ENCODE measurements at places on chromosomes 7 and 10.

DNA sequence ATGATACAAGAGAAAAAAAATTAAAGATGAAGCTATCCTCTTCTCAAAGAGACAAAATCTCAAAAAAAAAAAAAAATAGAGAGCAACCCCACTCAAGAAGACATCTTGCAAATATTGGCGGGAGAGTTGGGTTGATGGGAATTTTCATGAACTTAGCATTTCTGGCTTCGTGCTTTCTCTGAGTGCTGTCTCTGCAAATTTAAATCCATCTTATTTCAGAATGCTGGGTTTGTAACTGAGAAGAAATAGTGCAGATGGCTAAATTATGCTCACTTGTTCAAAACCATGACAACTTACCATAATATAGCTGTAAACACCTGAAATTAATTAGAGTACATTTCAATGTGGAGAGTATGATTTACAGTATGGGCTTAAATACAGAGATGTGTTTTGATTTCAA is 484.8 kb upstream of the CELF2 start:
- DNase-seq: no peak

DNA sequence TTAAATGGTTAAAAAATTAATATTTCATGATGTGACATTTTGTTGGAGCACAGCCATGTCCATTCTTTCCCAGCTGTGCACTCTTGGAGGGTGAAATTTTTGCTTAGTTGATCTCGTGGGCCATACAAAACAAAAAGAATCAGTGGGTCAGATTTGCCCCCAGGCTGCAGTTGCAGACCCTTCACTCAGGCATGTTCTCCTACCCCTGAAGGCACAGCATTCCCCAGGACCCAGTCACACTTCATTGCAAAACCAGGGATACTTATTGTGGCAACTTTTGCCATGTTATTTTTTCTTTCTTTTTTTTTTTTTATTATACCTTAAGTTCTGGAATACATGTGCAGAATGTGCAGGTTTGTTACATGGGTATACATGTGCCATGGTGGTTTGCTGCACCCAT is 6.0 kb downstream of the TAS2R40 start:
- DNase-seq: no peak

GRCh38 chr10:30188556-30189237 is 129.3 kb upstream of the JCAD start:
- no peak for DNase-seq

GRCh38 chr10:67670401-67670800 is 25.6 kb downstream of the CTNNA3 start:
- no peak for DNase-seq

DNA sequence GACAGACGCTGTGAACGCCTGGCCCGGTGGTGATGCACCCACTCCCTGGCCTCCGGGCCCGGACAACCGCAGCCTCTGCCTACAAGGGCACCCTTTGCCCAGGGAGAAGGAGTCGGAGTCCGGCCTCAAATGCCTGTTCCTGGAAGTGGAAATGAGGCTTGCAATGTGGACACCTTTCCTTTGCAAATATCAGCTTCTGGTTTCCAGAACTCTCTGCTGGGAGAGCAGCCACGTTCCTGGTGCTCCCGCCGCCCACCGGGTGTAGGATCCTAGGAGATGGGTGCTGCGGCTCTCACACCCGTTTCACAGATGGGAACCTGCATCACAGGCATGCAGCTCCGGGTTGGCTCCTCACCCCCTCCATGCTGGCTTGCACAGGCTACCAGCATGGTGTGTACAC is 2.9 kb downstream of the FOXL3 start:
- DNase-seq: no peak

- peak; percentile 7 for DNase-seq
Measured at GRCh38 chr7:100154651-100155491, 3.7 kb downstream of the TRAPPC14 start.

DNA sequence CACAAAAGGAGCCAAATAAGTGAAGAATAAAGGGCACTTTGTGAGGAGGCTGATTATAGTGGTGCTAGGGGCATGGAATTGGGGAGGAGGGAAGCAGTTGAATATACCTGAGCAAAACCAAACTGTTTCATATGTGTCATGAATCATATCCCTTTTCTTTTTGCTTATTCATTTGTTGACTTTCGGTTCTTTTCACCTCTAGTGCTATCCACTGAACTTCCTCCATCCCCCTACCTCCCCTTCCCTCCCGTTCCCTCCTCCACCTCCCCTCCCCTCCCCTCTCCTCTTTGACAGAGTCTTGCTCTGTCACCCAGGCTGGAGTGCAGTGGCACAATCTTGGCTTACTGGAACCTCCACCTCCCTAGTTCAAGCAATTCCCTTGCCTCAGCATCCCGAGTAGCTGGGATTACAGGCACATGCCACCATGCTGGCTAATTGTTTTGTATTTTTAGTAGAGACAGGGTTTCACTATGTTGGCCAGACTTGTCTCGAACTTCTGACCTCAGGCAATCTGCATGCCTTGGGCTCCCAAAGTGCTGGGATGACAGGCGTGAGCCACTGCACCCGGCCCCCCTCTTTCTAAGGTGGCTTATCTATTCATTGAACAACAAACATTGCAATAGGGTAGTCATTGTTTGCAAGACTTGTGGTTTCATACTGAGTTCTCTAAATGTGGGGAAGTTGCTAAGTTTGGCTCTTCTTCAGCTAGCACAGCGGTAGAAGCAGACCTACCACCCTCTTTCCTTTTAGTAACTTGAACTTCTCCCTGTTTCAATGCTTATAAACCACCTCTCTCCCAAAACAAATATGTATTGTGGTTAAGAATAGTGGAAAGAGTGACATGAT is 150.4 kb upstream of the PRPS1L1 start:
- peak; percentile 52 for DNase-seq

DNA sequence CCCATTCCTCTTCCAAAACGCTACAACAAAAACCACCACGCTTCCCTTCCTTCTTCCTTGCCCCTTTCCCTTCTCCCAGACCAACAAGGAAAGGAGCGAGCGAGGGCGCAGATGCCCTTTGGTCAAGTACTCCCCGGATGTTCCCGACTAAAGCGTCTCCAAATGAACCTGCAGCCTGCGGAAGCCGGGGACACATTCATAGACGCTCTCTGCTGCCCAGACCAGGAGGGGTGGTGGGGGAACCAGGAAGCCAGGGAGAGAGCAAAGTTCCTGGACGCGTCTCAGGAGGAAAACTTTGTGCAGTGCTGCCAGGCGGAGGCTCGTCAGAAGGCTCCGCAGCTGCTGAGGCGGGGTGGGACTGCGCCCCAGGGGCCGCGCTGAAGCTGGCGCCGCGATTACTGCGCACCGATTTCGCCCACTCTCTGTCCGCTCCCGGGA is 754 bp downstream of the SEMA3D start:
- no peak for DNase-seq

- no peak for DNase-seq
Measured at GRCh38 chr10:36026081-36026480, 384.0 kb upstream of the FZD8 start.

GRCh38 chr10:48450741-48451466 is 144.4 kb downstream of the MAPK8 start:
- DNase-seq: peak; percentile 28

DNA sequence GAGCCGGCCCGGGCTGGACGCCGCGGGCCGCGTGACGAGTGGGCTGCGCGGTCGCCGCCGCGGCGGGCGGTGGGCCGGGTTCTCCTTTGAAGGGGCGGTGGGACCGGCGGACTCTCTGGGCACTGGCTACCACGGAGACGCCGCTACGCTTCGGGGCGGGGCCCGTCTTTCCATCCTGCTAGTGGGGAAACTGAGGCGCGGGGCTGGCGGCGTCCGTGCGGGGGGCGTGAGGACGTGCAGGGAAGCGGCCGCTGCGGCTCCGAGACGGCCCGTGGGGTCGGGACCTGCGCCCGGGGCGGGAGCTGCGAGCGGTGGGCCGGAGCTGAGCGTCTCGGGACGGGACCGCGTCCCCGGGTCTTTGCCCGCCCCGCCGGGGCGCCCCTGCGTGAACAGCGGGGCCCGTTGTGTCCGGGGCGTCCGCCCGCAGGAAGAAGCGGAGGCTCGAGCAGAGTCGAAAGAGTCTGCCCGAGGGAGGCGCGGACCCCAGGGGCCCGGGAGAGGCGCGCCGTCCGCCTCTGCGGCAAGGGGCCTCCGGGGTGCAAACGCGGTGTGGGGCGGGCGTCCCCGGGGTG is 548 bp upstream of the BNIP3 start:
- peak; percentile 76 for DNase-seq

- DNase-seq: no peak
Measured at GRCh38 chr10:131930586-131931330, 29.9 kb downstream of the PPP2R2D start.

- DNase-seq: peak; percentile 84
Measured at GRCh38 chr10:71270301-71271220, 48.5 kb upstream of the SLC29A3 start.

DNA sequence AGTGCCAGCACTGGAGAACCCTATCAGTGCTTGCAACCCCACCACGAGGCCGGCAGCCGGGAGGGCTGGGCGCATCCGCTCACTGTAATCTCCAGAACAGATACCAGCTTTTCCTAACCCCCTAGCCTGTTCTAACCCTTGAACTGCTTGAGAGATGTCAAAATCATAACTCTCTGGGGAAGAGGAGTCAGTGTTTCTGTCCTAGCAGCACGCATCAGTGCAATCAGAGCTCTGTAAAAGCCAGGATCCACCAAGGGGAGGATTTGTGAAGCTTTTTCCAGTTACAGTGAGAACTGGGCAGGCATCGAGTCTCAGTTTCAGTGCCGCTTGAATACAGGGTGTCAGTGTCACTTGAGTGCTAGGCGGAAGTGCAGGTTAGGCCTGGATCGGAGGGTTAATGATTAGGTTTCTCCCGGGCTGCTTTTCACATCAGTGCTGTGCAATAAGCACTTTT is 104.5 kb upstream of the INSYN2A start:
- no peak for DNase-seq

GRCh38 chr10:8056871-8057331 is 2.4 kb downstream of the GATA3 start:
- DNase-seq: peak; percentile 82

DNA sequence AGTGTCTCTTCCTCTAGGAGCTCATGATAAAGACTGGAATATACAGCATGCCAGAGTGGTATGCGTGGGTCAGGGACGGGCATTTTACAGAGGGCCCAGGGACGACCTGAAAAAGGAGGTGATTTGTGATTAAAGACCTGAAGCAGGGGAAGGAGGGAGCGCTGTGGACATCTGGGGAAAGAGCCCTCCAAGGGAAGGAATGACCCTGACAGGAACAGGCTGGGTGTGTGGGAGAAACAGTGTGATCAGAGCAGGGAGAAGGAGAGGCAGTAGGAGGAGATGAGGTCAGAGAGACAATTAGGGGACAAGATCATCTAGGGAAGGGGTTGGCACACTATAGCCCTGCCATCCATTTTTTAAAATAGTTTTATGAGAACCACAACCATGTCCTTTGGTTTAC is 3.4 kb upstream of the RASSF4 start:
- no peak for DNase-seq

DNA sequence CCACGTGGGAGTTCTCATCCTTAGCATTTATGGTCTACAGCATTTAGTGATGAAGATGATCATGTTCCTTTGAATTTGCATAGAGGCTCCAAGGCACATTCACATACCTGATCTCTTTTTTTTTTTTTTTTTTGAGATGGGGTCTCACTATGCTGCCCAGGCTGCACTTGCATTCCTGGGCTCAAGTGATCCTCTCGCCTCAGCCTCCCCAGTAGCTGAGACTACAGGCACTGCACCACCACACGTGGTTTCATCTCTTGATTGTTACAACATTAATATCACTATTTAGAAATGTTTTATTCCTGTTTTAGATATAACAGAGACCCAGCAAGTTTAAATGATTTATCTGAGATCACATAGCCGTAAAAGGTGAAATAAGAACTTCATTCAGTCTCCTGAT is 13.8 kb downstream of the CDHR3 start:
- no peak for DNase-seq

GRCh38 chr7:130865408-130866236 is 131.6 kb upstream of the KLF14 start:
- no peak for DNase-seq

DNA sequence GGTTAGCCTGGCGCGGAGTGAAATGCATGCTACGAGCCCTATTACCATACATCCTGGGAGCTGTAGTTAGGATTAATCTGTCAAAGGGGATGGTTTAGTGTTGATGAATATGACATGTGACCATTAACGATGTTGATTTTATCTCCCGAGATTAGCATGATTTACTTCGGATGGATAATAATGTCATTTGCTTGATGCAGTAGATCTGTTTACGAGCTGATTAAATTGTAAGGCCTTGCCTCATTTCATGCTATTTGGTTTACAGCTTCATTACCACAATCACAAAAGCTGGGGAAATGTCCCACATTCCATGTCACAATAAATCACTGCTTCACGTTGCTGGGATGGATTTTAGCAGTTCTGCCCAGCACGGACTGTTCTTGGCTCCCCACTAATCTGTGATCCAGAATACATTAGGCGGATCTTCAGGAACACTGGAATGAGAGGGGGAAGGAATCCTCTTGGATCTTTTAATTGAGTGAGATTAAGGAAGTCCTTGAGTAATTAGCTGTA is 22.3 kb downstream of the ZNF503 start:
- DNase-seq: no peak

- DNase-seq: no peak
Measured at GRCh38 chr7:152848026-152848425, 88.5 kb downstream of the ACTR3B start.

GRCh38 chr10:111646021-111646420 is 537.5 kb downstream of the GPAM start:
- no peak for DNase-seq

GRCh38 chr7:98626460-98627412 is 9.7 kb downstream of the NPTX2 start:
- no peak for DNase-seq

DNA sequence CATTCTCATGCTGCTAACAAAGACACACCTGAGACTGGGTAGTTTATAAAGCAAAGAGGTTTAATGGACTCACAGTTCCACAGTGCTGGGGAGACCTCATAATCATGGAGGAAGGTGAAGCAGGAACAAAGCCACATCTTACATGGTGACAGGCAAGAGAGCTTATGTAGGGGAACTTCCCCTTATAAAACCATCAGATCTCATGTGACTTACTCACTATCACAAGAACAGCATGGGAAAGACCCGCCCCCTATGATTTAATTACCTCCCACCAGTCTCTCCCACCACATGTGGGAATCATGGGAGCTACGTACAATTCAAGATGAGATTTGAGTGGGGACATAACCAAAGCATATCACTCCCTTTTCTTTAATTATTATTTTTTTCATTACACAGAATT is 16.6 kb downstream of the COL28A1 start:
- DNase-seq: no peak

- no peak for DNase-seq
Measured at GRCh38 chr7:138581065-138581464, 120.1 kb downstream of the SVOPL start.

All from GM13977 (cell line).